ENCODE measurements at places on chromosomes 1 and 21.

DNA sequence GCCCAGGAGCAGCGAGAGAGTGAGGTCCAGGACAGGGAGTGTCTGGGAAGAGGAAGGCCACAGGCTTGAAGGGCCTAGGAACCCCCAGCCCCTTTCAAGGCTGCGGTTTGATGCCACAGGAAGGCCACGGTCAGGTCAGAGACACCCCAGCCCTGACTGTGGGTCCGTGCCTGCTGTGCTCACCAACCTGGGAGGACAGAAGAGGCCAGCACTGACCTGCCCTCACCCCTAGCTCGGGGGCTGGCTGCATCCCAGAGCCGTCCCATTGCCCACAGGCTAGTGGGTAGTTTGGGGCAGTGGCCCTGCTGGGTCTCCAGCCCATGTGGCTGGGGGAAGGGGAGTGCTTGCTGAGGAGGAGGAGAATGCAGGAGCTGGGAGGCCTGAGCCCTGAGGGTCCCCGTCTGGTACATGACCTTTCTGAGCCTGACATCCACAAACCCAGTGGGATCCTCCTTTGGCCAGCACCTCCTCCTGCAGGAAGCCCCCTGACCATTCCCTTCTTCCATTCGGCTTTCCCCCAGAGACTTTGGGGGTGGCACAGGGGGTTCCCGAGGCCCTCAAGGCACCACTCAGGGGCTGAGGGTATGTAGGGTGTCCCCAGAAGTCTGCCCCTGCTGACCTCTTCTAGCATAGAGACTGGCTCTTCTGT, 54.3 kb downstream of the WNT9A start:
- no peak for DNase-seq

DNA sequence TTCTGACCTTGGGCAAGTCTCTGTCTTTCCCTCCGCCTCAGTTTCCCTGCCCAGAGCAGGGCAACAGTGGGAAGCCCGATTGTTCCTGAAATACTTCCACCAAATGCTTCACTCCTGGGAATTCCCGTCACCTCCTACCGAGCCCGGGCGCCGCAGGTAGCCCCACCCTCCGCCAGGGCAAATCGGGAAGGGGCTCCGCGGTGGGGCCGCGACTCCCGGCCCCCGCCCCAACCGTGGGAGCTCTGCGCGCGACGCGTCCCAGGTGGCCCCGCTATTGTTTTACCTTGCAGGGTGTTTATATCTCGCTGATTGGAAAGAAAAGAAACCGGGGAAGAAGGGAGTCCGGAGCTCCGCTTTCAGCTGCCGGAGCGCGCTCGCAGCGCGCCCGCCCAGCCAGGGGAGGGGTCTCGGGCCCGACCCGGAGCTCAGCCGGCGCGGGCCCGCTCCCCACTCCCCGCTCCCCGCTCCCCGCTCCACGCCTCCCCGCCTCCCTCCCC, 407 bp downstream of the IGSF3 start:
- DNase-seq, result no peak

DNA sequence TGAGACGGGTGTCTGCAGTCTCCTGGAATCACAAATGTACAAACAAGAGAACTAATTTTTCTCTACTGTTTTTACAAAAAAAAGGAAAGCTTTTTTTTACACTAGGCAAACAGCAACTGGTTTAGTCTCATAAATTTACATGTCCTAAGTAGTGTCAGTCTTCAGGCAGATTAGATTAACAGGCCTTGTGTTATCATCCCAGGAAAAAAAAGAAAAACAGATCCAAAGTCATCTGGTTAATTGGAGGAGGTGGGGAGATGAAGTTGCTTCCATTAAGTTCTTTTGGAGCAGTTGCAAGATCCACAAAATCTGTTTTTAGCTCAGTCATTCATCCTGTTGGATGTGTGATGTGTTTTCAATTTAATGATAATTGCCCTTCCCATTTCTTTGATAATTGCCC, 363.5 kb upstream of the ADGRL2 start:
- no peak for DNase-seq

DNA sequence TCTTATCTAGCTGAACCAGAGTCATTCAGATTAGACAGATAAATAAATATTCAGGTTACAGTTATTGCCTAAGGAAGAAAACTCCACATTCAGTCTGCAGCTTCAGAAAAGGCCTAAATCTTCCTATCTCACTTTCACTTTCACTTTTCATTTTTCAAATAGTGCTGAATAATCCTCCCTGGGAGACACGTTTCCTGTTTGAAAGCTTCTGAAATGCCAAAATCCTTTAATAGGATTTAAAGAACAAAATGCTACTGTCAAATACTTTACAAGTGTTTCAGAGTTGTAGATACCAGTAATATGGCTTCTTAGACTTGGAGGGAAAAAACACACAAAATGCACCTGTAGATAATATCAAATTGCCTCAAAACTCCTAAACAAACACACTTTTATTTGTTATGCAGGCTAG, 3.9 kb downstream of the PSMB2 start:
- DNase-seq, result no peak

GRCh38 chr1:98989556-98989907, 15.1 kb downstream of the PLPPR5 start:
- DNase-seq, result no peak

DNA sequence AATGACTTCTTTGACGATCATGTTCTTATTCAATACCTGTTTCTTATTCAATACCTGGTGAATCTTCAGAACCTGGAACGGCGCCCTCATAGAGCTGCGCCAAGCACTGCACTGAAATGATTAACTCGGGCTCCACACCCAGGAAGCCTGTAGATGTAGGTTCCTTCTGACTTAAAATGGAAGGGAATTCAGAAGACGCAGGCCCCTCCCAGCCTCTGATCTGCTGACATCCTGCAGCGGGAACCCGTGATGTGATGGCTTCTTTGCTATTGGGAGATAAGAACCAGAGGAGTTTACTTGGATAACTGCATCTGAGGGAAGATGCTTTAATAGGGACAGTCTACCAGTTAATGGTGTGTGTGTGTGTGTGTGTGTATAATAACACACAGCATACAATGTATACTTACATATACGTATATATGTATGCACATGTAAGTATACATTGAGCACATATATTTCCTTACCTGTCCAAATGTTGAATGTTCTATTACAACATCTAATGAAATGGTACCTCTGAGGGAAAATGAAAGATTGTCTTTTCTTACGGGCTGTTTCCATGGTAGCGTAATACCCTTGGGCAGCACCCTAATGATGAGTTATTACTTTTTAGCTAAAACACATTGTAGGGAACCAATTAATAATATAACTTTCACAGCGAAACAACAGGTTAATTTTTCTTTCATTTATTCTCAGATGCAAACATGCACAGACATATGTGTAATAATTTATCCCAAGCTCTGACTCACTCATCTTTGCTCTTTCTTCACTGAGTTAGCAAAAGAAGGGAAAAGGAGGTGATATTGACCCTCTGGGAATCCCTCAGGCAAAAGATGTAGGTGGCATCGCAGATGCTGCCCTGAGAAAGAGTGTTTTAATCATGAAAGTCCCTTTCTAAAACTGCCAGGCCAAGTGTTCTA, 379.8 kb downstream of the SIPA1L2 start:
- DNase-seq, result no peak

- DNase-seq, result no peak
Measured at GRCh38 chr1:147878022-147878421, 24.6 kb upstream of the GJA8 start.

DNA sequence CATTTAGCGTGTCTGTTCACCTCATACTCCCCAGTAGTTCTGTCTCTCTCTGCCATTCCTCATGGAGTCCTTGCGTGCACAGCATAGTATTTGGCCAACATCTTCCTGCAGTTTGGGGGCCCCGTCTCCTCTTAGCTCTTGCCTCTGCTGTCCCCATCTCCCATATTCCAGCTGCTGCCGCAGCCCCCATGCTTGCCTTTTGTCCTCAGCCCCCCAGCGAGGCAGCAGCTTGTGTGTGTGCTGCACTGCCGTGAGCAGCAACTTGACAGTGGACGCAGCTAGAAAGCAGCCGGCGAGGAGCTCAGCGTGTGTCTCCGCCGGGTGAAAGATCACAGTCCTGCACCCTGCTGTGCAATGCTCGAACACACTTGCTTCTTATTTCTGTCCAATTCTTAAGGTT, 164.2 kb upstream of the COL6A1 start:
- no peak for DNase-seq

DNA sequence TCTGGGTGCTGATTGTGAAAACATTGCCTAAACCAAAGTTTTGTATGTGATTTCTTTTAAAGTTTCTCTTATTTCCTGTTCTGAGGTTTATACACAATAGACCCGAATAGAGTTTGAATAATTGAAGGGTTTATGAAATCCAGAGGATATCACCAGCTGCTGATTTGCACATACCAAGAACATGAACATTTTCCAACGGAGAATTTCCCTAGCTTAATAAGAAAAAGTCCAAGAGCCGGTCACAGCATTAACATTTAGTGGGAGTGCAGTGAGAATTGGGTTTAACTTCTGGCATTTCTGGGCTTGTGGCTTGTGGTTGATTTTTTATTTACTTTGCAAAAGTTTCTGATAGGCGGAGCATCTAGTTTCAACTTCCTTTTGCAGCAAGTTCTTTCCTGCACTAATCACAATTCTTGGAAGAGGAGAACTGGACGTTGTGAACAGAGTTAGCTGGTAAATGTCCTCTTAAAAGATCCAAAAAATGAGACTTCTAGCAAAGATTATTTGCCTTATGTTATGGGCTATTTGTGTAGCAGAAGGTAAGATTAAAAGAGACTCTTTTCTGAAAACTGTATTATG, at the start of gene CFH:
Gene CFH, plus strand, starts transcription at position 407 of the 579 bp plus-strand sequence. Its CDS starts 75 bp downstream, at position 482.
- DNase-seq, result no peak

- DNase-seq, result no peak
Measured at GRCh38 chr1:164723296-164723798, 164.4 kb downstream of the PBX1 start.

All from heart right ventricle (tissue), 16 donors.